Endothelial cell (in vitro differentiated cells): ENCODE measurements at places on chromosomes 4 and X.

- no peak for DNase-seq
Observed at GRCh38 chr4:3790006-3790561, 23.9 kb downstream of the ADRA2C start.

GRCh38 chr4:140018931-140019618 lies 134.9 kb downstream of the MAML3 start:
- DNase-seq, result no peak

DNA sequence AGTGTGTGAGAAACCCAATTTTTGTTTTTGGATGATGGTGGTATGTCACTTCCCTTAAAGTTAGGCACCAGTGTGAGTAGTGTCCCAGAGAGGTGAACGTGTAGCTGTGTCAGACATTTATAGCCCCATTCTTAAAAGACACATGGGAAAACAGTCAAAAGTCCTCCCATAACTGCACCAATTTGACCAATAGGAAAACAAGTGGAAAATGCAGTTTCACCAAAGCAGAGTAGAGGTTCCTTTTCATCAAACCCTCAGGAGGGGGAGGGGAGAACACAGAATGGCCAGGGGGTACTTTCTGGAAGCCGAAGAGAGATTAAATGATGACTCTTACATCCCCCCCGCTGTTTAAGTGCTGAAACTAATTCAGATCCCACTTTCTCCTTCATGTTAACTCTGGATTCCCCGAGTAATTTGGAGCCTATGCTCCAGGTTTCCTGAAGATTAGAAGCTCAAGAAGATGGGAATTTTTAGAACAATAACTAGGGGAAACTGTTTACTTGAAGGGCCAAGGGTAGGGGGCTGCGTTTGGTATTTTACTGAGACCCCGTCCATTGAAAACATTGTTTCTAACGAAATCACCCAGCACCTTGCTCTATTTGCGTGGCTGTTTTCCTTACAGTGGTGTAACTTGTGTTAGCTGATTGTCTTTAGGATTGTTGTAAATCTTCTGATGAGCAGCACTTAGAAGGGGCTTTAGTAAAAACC lies 2.1 kb upstream of the LEF1 start:
- no peak for DNase-seq

DNA sequence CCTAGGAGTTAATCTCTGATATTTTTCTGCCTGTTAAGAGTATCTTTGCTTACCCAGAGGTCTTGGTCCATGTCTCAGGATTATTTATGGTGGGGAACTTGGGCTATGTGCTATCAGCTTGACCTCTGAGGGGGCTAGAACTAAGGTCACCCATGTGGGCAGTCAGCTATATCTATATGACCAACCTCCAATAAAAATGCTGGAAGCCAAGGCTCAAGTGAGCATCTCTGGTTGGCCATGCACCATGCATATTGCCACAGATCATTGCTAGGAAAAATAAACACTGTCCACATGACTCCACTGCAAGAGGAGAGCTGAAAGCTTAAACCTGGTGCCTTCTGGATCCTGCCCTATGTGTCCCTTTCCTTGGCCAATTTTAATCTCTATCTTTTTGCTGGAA lies 196.5 kb upstream of the SLC7A11 start:
- DNase-seq, result no peak

DNA sequence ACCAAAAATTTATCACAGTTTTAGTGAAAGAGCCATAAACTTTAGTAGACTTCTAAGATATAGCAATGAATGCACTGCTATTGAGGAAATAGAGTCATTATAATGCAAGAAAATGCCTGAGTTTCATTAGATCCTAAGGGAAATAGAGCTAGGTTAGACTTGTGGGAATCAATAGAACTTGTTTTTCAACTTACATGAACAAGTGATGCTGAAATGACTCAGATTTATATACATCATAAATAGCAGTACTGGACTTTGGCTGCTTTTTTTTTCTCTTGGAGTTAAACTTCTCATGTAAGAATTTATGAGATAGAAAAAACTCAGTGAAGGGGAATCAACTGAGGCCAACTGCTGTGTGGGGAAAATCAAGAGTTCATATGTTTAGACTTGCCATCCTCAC lies 216.5 kb upstream of the AADAT start:
- DNase-seq, result no peak

GRCh38 chr4:6467600-6467999 lies 4.8 kb downstream of the PPP2R2C start:
- DNase-seq, result no peak

DNA sequence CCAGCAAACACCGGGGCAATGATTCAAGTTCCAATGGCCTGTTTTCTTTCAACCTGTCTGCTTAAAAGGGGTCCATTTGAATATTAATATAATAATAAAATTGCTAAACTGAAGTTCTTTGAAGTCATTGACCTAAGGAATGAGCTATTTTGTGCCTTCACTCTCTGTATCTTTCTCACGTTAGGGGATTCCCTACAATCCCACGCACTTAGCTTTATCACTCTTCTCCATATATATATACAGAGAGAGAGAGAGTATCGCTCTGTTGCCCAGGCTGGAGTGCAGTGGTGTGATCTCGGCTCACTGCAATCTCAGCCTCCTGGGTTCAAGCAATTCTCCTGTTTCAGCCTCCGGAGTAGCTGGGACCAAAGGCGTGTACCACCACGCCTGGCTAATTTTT lies 83.9 kb upstream of the NWD2 start:
- DNase-seq, result no peak

DNA sequence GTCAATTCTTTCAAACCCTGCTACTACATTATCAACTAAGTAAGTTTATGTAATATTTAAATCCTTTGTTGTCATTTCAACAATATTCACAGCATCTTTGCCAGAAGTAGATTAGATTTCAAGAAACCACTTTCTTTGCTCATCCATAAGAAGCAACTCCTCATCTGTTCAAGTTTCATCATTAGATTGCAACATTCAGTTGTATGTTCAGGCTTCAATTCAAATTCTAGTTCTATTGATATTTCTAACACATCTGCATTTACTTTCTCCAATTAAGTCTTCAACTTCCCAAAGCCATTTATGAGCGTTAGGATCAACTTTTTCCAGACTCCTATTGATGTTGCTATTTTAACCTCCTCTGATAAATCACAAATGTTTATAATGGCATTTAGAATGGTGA lies 66.1 kb downstream of the BMP3 start:
- no peak for DNase-seq

DNA sequence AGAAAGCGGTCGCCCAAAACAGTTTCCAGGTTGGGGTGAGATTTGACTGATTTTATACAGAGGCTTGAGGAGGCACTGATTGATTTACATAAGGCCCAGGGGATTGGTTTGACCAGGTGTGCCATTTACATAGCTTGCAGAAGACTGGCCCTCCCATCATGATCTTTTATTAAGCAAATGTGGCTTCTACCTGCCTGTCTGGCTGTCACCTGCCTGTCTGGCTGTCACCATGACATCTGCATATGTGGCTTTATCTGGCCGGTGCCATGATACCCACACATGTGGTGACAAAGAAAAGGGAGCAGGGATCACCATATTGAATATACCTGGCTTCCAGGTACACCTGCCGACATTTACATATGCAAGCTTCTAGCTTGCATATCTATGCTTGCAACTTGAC lies 17.0 kb upstream of the CDS1 start:
- no peak for DNase-seq

- DNase-seq, result peak; percentile 74
Observed at GRCh38 chr4:111283066-111283677, 660.3 kb upstream of the PITX2 start.

DNA sequence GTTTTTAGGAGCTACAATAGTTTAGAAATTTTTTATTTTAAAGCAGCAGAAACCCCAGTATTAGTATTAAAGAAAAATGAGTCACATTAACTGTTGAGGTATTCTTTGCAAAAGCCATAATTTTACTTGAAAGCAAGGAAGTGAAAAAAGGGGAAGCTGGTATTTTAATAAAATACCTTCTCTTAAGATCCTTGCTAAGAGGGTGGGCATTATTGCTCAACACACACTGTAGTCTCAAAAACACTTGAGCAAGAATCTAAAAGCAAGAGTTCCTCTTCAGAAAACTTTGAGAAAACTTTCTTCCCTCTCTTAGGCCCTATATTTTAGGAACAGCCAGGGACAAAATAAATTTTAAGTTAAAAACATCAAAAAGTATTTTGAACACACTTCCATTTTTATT lies 259.4 kb upstream of the DIAPH2 start:
- no peak for DNase-seq

- DNase-seq, result no peak
Observed at GRCh38 chr4:78520808-78521226, 30.8 kb upstream of the ANXA3 start.

DNA sequence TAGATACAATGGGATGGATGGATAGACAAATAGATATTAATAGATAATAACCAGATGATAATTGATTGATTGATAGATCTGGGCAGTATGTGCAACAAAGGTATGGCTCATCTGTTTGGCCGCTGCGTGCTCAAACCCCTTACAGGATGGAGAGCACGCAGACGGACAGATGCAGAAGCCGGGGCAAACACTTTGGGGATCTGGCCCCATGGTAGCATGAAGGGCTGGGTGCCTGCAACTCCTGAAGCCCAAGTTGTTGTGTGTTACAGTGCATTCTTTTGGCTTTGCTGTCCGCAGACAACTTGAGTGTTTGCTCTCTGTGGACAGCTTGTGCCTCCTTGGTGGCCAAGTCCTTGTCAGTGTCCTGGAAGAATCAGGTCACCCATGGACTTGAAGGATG lies 10.6 kb upstream of the DHRSX start:
- DNase-seq, result no peak

DNA sequence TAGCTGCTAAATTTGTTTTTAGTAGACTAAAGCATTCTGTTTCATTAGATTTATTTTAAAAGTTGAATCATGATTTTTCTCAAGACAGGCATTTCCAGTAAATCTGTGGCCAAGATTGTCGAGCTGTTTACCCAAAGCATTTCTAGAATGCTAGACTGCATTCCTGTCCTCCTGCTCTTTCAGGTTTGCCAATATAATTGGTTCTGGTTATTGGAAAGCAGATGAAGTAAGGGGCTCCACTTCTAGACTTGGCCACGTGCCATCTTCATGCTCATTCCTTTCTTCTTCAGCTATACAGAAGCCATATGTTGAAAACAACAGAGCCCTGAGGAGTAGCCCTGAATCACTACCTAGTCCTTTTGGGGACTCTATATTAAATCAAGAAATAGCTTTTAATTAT lies 62.5 kb downstream of the PGRMC2 start:
- no peak for DNase-seq

GRCh38 chrX:38804432-38804681 lies 3.1 kb downstream of the MID1IP1 start:
- DNase-seq, result no peak

- peak; percentile 38 for DNase-seq
Observed at GRCh38 chrX:12791257-12792228, at the start of gene PRPS2. Gene PRPS2 (plus strand): TSS chrX:12791412. CDS start chrX:12791498, 86 bp downstream.
